Lower lobe of right lung (tissue), 2 donors: ENCODE measurements at places on chromosomes 6 and 20. TPM values are rescaled to one million over a fixed set of nuclear protein-coding genes. Genes with fewer than 3 reads are reported as not detected.

GRCh38 chr6:24481449-24481848 is 7.9 kb downstream of the GPLD1 start:
- DNase-seq = no peak

DNA sequence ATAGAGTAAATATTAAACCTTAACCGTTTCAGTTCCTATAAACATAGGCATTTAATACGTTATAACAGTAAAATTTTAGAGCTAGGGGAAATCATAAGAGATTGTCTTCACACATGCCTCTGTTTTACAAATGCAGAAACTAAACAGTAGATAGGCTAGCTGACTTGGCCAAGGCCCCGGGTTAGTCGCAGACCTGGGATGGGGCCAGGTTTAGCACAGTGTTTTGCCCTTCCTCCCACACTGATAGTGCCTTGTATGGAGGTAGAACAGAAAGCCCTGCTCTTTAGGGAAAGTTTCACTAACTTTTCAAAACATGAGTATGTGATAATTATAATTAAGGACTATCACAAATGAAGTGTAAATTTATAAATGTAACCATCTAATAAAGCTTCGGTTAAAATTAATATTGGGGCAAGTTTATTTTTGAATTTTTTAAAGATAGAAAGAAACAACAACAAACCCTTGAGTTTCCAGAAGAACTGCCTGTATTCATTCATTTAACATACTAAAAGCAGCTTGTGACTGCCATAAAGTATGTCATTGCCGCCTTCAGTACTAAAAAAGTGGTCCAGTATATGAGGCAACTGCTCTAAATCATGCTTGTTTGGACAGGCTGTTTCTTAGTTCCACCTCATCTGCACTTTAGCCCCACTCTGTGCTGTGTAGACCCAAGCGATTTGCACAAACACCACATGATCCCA is 62.5 kb upstream of the LOC128125822 start:
- no peak for DNase-seq

DNA sequence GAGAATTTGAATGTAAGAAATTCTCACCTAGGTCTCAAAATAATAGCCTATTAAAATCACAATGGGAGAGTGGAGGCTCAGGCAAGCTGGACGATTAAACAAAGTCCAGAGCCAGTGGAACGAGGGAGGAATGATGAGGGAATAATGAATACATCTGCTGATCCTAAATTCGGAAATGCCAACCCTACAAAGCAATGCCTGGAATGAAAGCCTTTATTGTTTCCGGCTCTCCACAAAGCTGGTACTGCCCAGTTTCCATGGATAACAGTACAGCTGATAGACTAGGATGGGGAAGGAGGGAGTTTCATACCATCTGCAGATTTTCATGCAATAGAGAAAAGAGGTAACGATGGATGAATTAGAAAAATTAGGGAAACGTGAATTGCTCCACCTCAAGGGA is 356.1 kb downstream of the CBLN4 start:
- no peak for DNase-seq

The SPINT3 gene
- total RNA-seq = not detected

The SNAP91 gene
- total RNA-seq = not detected
